ENCODE measurements at places on chromosomes 7 and 10.

DNA sequence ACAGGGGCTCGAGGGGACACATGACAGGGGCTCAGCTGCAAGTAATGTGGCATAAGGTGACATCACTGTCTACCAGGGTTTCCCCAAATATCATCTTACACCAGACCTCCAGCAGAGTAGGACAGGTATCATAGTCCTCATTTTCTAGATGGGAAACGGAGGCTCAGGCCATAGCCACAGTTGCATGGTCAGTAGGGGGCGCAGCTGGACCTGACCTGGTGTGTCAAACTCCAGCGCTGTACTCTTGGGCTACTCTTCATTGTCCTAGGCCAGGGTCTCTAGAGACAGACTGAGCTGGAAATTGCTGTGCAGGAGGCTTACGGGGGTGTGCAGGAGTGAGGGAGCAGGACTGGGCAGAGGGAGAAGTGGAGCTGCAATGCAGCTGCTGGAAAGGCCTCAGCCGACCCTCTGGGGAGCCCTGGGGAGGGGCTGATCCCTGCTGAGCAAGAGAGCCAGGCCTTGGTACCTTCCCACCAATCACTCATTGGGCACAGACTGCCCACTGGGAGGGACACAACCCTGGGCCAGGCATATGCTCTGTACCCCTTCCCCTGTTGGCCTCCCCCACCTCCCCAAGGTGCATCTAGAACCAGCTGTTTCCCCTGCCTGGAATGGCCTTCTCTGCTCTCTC is 89.9 kb downstream of the CDH23 start:
- peak; percentile 47 for DNase-seq

DNA sequence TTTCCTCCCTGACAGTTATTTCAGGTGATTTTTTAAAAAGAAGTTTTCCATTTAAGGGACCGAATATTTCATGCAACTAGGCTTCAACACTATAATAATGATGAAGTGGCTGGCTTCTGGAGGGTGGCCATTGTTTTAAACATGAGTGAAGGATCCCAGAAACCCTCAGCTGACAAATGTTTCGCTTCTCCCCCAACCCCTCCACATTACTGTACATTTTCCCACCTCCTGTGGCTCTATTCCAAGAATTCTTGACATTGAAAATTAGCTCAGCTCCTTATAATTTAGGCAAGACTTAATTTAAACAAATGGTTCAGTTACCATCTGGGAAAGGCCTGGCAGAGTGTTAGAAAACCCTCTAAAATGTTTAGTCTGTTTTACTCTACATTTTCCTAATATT is 129.9 kb upstream of the CDCA7L start:
- no peak for DNase-seq

GRCh38 chr10:125629758-125630376 is 53.1 kb downstream of the TEX36 start:
- DNase-seq, result no peak

- no peak for DNase-seq
Measured at GRCh38 chr10:15719899-15720634, at the start of gene ITGA8. ITGA8 (minus strand) TSS chr10:15719922; CDS start chr10:15719771, 151 bp downstream.

- DNase-seq, result no peak
Measured at GRCh38 chr10:112952282-112953173, 2.5 kb downstream of the TCF7L2 start.

- DNase-seq, result no peak
Measured at GRCh38 chr7:39360038-39360437, 206.2 kb upstream of the YAE1 start.

- DNase-seq, result no peak
Measured at GRCh38 chr7:4170997-4171786, 510.9 kb upstream of the FOXK1 start.

DNA sequence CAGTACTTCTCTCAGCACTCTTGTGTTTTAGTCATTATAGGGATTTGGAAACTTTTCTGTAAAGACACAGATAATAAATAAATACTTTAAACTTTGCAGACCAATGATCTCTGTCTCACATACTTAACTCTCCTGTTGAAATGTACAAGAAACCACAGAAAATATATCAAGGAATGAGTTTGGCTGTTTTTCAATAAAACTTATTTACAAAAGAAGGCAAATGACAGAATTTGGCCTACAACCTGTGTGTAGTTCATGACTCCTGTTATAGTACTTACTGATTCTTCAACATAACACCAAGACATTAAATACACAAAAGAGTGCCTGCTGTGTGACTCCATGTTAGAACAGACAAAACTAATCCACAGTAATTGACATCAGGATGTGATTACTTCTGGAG is 510.0 kb upstream of the PHF14 start:
- DNase-seq, result no peak

DNA sequence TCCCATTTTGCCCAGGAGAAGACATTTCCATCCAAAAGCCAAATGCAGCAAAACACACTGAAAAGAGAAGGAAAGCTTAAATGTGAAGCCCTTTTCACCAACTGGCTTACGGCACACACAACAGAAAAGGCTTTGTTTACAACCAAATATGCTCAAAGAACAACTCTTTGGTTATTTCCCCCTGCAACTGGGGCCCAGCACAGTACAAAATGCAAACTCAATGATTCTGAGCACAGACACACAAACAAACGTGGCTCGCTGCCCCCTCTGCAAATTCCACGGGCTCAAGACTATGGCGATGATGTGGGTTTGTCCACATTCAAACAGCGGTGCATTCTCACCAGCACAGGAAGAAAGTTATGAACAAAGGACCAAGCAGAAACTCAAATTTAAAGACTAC is 5.3 kb downstream of the CPXM2 start:
- DNase-seq, result no peak

DNA sequence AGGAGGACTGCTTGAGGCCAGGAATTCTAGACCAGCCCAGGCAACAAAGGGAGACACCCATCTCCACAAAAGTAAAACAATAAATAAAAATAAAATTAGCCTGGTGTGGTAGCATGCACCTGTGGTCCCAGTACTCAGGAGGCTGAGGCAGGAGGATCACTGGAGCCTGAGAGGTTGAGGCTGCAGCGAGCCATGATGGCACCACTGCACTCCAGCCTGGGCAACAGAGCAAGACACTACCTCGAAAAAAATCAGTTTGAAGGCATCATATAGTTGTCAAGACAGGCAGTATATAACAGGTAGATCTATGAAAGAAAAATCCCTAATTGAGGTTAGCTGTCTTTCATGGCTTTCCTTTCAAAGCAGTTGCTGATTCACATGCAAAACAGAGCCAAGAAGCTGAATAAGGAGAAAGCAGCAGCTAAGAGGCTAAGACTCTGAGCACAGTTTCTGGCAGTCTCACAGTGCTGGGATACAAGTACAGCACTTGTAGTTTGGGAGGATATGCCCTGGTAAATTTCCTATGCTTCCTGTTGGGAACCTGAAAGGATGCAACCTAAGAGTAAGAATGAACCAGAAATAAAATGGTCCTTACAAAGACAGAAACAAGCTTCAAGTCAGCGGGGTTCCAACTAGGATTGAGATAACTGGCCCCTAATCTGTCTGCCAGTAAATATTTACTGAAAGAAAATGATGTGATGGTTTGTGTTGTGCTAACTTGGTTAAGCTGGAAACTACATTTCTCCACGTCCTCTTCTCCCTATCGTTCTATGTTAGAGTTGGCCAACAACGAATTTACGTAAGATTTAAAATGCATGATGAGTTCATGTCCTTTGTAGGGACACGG is 368.5 kb upstream of the HPS1 start:
- DNase-seq, result no peak

GRCh38 chr7:96284835-96285234 is 37.1 kb downstream of the SLC25A13 start:
- no peak for DNase-seq

DNA sequence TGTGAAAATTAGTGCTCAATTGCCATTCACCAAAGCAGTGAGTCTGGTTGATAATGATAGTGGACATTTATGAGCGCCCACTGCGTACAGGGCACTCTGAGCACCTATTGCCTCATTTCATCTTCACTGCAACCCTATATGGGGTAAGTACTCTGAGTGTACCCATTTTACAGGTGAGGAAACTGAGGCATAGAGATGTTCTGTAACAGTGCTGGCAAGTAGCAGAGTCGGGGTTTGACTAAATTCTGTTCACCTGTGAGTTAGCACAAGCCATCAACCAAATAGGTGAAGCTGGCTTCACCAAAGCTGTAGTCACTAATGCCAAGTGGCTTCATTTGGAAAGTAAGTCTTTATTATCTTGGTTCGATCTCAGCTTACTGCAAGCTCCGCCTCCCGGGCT is 135.8 kb downstream of the SPAG6 start:
- no peak for DNase-seq

GRCh38 chr10:47366181-47366631 is 17.9 kb downstream of the ZNF488 start:
- no peak for DNase-seq

DNA sequence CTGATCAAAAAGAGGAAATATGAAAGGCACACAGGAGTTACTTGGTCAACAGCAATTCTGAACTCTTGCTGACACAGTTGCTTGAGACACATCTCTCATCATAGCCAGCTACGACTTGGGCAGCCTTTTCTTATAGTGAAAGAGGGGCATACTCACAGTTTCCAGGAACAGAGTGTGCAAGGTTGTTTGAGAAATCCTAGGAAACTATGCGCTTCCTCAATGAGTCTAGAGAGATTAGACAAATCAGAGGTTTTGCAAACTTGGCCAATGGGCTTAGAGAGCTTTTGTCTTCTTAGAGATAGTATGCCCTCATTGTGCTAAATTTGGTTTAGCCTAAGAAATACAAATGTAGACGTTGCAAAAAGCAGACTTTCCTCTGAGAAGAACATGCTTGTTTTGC is 370.4 kb downstream of the HGF start:
- DNase-seq, result no peak

- no peak for DNase-seq
Measured at GRCh38 chr7:45122975-45123860, 11.7 kb upstream of the TBRG4 start.

- no peak for DNase-seq
Measured at GRCh38 chr7:17369691-17370426, 71.4 kb downstream of the AHR start.

DNA sequence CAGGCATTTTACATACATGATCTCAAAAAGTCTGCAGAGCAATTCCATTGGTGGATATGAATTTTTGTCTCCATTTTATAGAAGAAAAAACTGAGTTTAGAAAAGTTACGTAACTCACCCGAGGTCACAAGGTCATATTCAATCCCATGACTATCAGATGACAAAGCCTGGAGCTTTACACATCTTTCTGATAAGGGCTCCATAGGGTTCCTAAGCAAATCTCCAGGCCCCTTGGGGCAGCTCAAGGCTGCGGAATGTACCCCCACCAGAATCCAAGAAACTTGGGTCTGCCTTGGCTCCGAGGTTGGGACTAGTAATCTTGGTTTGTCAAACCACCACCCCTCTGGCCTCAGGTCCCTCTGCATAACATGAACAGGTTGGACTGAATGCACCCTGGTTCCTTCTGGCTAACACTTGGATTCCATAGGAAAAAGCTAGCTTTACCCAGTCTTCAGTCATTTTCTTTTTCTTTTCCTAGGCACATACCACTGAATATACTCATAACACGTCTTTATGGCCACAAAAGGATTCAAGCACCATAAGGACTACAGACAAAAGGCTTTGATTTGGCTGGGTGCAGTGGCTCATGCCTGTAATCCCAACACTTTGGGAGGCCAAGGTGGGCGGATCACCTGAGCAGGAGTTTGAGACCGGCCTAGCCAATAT is 55.5 kb downstream of the PIP4K2A start:
- DNase-seq, result no peak

DNA sequence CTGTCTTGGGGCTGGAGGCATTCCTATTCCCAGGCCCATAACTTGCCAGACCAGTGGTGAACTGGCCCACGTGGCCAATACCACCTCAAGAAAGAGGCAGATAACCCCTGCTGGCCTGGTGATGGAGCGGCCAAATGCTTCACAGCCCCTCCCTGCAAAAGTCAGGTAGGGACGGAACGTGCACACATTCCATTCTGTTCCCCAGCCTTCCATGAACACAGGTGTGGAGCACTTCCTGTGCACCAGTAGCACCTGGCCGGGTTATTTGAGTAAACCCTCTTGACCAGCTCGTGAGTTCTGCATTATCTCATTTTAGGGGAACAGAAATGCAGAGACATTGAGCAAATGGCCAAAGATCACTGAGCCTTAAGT is 134.4 kb downstream of the SH3PXD2A start:
- DNase-seq, result no peak

GRCh38 chr10:17290226-17290625 is 62.2 kb downstream of the VIM start:
- peak; percentile 2 for DNase-seq

DNA sequence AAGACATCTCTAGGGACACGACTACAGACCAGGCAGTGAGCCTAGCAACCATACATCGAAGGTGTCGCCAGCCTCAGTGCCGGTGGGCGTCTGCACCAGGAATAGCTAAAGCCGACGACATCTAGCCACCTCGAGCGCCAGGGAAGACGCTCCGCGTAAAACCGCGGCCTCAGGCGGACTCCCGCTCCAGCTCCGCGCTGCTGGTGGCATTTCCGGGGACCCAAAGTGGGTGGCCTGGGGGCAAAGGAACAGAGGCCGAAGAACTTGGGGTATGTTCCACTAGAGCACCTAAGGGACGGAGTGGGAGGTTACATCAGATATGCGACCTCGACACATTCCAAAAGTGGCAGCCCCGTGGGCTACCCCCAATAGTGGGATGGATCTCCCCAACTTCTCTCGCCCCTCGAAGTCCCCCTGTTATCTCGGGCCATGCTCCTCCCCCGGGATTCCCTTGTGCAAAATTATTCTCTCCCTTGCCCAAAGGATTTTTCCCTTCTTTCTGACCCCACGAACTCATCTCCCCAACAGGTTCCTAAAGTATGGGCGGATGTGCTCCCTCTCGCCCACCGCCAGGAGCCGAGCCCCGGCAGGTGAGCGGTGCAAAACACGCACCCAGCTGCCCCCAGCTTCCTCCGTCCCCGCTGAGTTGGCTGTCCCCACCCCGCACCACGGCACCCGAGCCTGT is 1.2 kb downstream of the KCNMA1 start:
- DNase-seq, result no peak

DNA sequence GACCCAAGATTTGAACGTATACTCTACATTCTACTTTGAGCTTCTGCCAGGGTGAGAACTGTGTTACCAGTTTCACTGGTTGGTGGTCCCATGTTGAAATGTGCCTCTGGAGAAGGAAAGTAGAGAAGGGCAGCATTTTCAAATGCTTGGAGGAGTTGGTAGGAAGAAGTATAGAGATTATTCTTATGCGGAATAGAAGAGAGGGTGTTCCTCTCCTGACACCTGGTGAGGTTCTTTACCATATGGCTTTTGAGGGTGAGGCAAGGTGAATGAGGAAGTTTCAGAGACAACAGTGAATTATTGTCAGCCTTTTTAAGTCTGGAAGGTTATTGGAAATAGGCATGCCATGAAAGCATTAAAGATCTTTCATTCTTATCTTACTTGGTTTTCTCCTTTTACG is 34.3 kb downstream of the R3HCC1L start:
- no peak for DNase-seq

- no peak for DNase-seq
Measured at GRCh38 chr7:151687523-151688235, 168.0 kb upstream of the RHEB start.

Data from stimulated activated CD4-positive, alpha-beta T cell treated with anti-CD3 and anti-CD28 coated beads, Interleukin-2, amount 100 ng/mL, for 48 hours (primary cell).